ENCODE measurements at places on chromosomes 6 and 20.

- no peak for DNase-seq
Measured at GRCh38 chr20:62638055-62638570, 4.2 kb upstream of the SLCO4A1 start.

GRCh38 chr6:111957623-111958315, 84.5 kb upstream of the FYN start:
- no peak for DNase-seq

DNA sequence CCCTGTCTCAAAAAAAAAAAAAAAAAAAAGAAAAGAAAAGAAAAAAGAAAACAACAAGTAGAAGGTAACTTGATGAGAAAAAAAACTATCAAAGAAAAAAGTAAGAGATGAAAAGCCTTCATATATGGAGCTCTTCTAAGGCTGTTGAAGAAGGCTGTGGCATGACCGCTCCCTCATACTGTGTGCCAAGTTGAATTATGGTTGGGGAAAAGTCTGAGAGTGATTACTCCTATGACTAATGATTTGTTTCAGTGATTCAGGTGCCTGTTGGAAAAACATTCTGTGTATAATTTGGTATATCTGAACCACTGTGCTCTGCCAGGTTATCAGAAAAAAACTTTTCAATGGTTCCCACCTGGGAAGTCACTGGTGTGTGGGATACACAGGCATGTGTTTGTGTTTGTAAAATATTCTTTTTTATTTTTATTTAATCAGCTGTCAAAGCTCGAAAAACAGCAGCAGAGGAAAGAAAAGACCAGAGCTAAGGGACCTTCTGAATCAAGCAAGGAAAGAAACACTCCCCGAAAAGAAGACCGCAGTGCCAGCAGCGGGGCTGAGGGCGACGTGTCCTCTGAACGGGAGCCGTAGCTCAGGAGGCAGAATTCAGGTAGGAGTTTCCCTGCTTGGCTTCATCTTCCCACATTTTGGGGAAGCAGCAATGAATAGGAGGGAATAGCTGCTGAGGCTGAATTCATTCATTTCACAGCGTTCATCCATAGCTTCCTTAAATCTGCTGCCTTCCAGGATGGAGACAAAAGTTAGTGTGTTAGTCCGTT, 69.7 kb upstream of the SCP2D1 start:
- DNase-seq, result no peak

DNA sequence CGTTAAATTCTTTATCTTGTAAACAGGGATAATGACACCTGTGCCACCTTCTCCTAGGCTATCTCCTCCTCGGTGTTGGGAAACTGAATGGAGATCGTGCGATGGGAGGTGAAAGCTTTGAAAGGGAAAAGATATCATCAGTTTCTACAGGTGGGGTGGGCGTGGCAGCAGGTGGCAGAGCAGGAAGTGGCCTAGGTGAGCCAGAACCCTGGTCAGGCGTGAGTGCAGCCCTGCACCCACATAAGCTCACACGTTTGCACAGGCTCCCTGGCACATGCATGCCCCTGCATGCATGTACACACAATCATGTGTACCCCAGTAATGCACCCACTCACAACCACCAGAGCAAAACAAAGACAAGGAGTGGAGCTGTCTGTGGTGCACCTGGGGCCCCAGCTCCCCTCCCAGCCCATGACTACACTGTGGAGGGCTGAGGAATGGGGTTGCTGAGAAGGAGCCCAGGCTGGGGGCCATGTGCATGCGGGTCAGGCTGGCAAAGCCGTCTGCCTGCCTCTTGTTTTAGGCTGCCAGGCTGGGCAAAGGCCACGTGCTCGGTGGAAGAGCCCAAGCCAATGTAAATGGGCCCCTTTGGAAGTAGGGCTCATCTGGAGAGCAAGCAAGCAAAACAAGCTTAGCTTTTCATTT, 61.5 kb downstream of the TFAP2C start:
- DNase-seq, result no peak

DNA sequence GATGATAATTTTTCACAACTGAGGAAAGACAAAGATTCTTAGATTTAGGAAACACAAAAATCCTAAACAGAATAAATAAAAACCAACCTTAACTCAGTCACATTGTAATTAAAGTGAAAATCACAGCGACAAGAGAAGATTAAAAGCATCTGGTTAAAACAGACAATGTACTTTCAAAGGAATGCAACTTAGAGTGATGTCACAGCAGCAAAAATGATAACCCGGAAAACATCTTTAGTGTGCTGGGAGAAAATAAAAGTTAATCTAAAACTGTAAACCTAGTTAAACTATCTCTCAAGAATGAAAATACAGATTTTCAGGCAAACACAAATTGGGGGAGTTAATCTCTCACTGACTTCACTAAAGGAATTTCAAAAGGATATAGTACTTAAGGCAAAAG, 76.8 kb upstream of the OGFRL1 start:
- DNase-seq, result no peak

- no peak for DNase-seq
Measured at GRCh38 chr6:4896401-4896800, 107.4 kb downstream of the RPP40 start.

- DNase-seq, result no peak
Measured at GRCh38 chr20:50870561-50871161, 60.6 kb downstream of the ADNP start.

DNA sequence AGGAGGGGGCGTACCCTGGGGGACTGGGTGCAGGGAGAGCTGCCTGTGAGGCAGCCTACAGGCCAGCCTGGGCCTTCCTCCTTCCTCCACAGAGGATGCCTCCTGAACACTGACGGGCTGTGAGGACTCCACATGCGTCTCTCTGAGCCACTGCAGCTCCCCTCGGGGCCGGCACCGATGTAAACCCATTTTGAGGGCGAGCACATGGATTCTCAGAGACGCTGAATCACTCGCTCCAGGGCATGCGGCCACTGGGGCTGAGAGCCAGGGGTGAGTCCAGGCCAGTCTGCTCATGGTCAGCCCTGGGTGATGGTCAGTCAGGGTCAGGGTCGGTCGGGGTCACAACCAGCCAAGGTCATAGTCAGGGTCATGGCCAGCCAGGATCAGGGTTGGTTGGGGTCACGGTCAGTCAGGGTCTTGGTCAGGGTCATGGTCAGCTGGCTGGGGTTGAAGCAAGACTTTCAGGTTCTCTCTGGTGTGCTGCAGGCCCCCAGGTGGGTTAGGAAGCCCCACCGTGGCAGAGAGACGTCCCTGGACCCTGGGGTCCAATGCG, 14.7 kb upstream of the RBBP8NL start:
- DNase-seq, result no peak

DNA sequence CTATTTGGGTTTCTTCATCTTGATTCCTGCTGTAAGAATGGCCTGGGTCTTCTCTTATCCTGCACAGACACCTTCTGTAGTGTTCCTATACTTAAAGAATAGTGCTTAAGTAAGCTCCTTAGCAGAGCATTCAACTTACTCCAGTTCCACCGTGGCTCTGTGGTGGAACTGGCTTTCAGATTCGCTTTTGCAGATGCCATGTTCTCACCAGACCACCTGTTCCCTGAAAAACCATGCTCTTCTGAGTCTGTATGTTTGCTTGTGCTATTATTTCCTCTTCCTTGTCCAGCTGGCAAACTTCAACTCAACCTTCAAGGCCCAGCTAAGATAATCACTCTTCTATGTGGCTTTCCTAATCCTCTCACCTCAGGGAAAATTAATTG, 4.9 kb downstream of the ELMO2 start:
- no peak for DNase-seq

GRCh38 chr6:124765280-124765679, 197.0 kb upstream of the RNF217 start:
- DNase-seq, result no peak

DNA sequence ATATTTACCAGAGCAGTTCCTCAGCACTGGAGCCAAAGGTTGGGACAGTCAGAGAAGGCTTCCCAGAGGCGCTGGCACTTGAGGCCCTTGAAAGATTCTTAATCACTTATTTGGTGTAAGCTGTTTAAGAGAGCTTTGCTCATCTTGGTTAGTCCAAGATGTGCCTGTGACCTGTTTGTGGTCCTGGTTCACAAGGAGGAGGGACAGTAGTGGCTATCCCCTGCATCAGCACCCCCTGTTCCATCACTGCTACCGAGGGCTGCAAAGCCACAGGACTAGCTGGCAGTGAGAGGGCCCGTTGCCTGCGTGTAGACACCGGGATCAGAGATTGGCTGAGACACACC, 35.7 kb downstream of the VEGFA start:
- no peak for DNase-seq

- no peak for DNase-seq
Measured at GRCh38 chr6:109258129-109258528, 124.1 kb downstream of the CD164 start.

- no peak for DNase-seq
Measured at GRCh38 chr6:33286946-33287914, 1.8 kb downstream of the WDR46 start.

GRCh38 chr6:168609026-168609685, 168.2 kb downstream of the SMOC2 start:
- DNase-seq, result no peak

GRCh38 chr6:131754088-131754487, 43.3 kb upstream of the CTAGE9 start:
- DNase-seq, result no peak

- no peak for DNase-seq
Measured at GRCh38 chr20:21601799-21602198, 87.9 kb upstream of the NKX2-2 start.

DNA sequence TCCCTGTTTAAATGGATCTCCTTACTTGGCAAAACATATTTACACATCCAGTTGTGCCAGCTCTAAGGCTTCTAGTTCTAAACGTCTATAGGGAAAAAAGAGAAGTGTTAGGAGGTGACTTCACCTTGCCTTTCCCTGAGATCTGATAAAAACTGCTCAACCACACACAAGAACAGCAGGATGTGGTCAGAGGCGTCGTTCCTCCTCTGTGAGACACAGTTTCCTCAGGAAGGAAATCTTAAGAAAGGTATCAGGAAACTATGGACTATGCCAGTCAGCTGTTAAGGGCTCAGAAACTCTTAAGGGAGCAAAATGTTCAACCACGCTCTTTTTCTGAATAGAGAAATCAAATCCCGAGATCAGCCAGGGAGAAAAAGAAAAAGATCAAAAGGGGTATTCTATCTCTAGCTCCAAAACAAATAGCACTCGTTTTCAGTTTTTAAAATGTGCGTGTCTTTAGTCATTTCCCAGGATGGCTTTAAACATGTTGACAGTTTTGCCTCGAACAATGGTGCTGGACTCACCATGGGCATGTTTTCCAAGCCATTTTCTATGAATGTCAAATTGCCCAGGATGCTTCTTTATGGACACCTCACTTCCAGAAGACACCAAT, 154.5 kb downstream of the HACE1 start:
- no peak for DNase-seq

DNA sequence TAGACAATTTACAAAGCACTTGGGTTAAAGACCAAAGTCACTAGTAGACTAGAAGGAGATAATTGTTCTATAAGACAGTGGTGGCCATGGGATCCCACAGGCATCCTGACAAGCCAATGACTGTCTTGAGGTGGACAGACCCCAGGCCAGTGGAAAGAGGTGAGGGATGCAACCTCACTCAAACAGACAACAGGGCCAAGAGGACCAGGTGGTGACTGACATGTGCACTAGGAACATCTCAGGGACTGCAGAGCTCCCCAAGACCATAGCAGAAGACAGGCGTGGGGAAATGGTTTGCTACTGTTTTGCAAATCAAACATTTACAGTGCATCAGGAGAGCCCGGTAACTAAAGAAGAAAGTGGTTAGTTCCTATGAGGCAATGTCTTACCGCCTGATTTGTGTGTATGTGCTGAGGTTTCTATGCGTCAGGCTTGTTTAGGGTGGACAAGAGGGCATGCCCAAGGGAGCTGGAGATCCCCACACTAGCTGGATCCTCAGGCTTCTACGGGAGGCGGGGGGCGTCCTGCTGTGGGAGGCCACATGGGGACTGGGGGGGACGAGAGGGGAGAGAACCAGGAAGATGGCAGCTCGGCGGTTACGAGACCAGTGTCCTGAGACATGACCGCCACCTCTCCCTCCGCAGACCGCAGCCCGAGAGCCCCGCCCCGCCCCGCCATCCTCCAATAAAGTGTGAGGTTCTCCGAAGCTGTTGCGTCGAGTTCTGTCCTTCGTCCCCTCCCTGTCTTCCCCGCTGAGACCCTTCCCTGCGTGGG, 623 bp upstream of the MRPS26 start:
- peak; percentile 65 for DNase-seq

- DNase-seq, result no peak
Measured at GRCh38 chr6:4559281-4559875, 216.8 kb upstream of the CDYL start.

DNA sequence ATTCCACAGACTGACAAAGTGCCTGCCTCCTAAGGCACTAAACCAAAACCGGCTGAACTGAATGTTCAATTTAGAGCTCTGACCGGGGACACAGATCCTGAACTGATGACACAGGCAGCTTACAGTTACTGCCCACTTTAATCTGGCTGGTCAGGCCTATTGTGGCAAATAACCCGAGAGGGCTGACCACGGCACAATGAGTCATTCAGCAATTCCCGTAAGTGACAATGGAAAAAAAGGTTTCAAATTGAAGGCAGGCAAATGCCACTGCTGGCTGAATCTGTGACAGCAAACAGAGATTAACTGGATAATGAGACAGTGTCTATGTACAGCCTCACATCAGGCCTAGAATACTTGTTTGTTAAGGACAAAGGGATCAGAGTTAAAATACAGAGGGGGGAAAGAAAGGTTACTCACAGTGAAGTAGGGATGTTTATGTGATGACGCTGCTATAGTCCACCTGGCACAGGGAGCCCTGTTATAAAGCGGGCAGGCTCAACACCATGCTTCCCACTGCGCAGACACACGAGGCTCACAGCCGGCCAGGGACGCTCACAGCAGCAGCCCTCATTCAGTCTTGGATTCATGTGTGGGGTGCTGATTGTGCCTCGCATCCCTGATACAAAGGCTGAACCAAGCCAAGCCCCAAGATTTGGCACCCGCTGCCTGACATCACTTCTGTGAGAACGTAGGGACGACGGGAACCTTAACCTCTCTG, 54.4 kb downstream of the RTN4IP1 start:
- DNase-seq, result peak; percentile 51

- DNase-seq, result no peak
Measured at GRCh38 chr20:57030611-57031600, 235.5 kb downstream of the BMP7 start.

GRCh38 chr6:20846602-20847028, 312.4 kb downstream of the CDKAL1 start:
- no peak for DNase-seq

DNA sequence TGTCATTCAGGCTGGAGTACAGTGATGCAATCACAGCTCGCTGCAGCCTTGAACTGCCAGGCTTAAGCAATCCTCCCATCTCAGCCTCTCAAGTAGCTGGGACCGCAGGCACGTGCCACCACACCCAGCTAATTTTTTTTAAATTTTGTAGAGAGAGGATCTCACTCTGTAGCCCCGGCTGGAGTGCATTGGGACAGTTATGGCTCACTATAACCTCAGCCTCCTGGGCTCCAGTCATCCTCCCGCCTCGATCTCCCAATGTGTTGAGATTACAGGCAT, 86.5 kb downstream of the SERAC1 start:
- DNase-seq, result no peak

DNA sequence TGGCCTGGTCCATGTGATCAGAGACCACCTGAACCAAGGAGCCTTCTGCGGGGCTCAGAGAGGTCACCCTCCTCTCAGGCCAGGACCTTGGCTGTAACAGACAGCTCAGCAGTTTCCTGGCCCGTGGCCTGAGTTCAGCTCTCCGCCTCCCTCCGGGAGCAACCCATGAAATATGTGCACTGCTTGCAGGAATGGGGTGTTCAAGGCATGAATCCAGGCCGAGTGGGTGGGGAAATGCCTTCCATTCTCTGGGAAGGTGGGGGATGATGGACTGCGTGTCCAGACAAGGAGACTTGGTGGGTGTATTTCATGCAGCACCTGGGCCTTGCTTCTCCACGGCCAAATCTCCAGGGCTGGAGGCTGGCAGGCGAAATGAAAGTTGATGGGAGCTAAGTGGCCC, 46.0 kb downstream of the SIRPA start:
- no peak for DNase-seq
